ENCODE measurements at places on chromosomes 2 and 18. TPM values are rescaled to one million over a fixed set of nuclear protein-coding genes. Genes with fewer than 3 reads are reported as not detected.

- DNase-seq: no peak
These were observed 12.8 kb downstream of the SLC30A3 start for GRCh38 chr2:27249891-27250651.

DNA sequence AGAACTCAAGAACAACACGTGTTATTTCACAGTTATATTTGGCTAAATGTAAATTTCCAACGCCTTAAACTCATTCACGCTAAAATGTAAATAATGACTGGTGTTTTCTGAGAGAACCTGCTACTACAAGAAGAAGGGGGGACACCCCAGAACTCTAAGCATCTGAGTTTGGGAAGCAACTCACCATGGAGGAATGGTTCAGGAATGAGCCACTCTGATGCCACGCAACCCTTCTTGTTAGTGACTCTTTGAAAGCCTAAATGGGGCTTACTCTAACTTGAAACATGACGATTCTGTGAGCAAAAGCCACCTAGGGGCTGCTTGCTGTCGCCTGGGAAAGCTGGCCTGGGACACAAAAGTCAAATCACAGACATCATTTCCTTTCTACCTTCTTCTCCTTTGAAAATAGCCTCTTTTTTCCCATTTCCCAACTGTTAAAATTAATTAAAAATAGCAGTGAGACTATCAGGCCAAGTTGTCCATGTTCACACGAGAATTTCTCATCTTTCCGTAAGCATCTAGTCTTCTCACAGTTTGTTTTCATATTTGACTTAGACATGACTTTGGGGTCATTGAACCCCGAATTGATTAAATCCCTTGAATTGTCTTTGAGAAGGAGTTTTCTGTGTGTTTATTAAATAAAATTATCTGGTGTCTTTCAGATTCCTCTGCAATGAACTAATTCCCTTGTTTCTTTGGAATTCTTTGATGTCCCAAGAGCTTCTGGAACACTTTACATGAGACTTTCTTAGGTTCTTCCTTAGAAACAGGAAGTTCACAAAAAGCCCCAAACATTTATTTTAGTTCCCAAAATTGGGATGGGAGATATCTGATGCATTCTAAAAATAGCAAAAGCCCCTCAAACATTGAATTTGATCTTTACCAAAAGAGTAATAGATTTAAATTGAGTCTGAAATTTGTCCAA is 75.5 kb upstream of the CABLES1 start:
- no peak for DNase-seq

DNA sequence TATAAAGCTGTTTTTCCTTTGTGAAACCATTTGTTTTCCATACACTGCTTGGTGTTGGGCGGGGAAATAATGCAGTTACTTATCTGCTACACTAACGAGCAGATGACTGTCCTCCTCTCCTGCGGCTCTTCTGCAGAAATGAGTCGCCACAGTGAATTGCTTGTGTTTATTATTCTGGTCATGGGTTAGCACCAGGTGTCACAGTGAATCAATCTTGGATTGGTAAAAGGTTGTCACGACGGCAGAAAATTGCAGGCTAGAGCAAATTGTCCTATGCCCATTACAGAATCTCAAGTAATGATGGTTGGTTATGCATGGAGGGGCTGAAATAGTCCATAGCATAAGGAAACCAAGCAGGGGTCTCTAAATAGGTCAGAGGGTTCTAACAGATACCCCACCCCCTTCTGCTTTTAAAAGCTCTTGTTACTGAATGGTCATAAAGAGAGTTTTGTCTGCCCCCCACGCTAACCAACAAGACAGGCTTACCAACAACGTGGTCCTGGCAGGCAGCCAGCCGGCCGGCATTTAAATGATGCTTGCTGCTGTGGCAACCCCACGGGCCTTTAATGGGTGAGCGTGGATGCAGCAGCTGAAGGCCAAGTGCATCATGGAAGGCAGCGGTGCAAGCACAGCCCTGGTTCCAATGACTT is 29.5 kb downstream of the RAB31 start:
- peak; percentile 74 for DNase-seq

The MARCHF7 gene
- 188 TPM for polyA plus RNA-seq

DNA sequence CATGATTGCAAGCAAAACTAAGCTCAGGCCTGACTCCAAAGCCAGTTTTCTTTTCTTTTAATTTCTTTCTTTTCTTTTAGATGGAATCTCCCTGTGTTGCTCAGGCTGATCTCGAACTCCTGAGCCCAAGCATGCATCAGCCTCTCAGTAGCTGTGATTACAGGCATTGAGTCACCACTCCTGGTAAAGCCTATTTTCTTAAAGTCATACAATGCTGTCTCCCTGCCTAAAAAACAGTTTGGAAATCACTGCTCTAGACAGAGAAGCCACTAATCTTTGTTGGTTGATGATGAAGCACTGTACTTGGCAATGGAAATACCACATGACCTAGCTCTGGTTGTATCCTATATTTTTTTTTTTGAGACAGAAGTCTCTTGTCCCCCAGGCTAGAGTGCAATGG is 33.1 kb upstream of the ZNF532 start:
- no peak for DNase-seq

DNA sequence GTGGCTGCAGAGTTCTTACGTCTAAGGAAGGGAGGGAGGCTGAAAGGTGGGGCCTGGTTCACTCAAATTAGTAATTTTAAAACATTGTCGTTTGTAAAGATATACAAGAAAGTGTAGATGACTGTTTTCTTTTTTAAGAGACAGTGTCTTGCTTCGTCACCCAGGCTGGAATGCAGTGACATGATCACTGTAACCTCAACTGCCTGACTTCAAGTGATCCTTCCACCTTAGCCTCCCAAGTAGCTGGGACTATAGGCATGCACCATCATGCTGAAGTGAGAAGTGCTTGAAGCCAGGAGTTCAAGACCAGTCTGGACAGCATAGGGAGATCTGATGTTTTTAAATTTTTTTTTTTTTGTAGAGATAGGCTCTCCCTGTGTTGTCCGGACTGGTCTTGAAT is 52.9 kb downstream of the HNRNPLL start:
- no peak for DNase-seq

GRCh38 chr2:176291809-176292283 is 22.6 kb downstream of the MTX2 start:
- DNase-seq: no peak

- DNase-seq: no peak
These were observed 39.3 kb upstream of the ID2 start for GRCh38 chr2:8642366-8643068.
